ENCODE measurements at places on chromosomes 3 and 15.

- no peak for DNase-seq
These were observed 64.7 kb downstream of the GPR176 start for GRCh38 chr15:39855400-39855799.

DNA sequence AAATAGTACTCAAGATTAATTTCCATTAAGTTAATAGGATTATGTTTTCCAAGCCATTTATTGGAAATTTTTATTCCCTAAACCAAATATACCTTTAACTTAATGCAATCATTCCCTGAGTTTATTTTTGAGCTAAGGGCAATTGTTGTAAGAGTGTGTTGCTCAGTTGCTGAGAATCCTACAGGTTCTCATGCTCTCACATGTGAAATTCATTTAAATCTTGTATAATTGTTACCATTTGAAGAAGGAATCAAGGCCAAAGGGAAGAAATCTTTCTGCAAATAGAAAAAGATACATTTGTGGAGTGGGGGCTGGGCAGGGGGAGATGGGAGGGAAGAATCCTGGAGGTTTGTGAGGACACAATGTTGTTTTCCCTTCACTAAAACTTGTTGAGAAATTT, 202.7 kb upstream of the STRIT1 start:
- DNase-seq, result no peak

DNA sequence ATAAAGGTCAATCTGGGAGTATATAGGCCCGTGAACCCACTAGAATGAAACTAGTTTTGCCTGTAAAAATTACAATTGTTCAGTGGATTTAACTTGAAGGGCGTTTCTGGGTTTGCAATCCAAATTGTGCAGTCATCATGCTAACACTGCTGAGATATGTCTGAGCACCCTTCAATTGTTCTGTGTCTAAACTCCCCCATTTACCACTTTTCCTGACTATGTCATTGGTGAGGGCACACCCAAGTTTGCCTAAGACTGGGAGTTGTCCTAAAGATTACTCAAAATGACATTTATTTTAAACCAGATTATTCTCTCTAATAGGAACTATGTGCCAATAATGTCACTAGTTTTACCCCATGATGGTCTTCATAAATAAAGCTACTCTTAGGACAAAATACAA, 54.6 kb downstream of the EMC4 start:
- DNase-seq, result no peak

DNA sequence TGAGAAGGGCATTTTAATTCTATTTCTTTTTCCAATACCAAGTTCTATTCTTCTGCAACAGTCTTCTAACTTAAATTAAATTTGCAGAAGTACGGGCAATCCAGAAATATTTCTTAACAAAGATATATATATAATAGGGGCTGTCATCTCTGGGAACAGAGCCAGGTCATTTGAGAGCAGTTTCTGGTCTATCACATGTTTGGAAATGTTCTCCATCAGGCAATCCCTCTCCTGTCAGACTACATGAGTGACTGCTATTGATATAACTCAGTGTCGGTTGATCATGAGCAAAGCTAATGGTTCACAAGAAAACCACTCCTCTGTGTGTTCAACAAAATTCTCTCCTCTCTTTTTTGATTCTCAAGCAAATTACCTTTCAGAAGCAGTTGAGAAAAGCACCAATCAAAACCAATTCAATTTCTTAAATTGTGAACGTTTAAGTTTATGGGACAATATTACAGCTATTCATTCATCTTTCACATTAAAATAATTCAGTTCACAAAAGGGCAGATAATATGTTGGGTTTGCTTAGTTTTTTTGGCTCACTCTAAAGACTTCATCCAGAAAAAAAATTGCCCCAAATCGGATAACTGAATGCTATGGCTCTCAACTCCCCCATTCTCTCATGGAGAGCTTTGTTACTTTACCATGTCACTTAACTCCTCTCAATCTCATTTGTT, 152.9 kb upstream of the TGFBR2 start:
- DNase-seq, result no peak

DNA sequence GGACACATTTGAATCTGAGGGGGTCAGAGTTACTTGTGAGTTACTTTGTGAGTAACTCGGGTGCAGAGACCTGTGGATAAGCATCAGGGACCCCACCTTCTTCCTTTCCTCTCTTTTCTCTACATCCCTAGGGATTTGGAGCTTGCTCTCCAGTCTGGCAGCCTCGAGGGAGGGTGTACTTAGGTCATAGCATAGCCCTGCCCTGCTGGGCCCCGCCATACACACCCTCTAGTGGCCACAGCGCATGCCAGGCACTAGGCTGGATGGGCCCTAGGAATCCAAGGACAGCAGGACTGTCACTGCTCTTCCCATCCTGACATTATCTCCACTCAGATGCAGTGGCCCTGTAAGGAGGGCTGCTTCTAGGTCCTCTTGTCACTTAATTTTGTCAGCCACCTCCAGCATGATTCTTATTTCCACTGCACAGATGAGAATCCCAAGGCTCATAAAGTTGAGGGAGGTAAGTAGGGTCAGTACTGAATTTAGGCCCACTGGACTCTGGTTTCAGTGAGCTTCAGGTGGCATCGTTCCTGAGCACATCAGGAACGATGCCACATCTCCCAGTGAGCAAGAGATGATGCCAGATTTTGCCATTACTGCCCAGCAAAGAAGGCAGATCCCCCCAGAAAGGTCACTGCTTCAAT, 3.6 kb upstream of the SMAD6 start:
- DNase-seq, result no peak

GRCh38 chr15:63506537-63507035, 2.2 kb downstream of the USP3 start:
- no peak for DNase-seq

- DNase-seq, result no peak
These were observed 27.9 kb downstream of the PDIA5 start for GRCh38 chr3:123094516-123095313.

- no peak for DNase-seq
These were observed 115.6 kb downstream of the SENP2 start for GRCh38 chr3:185701611-185702261.

Data from NCI-H2081 treated with DMSO at 0.1 percent for 48 hours (cell line).